ENCODE measurements at places on chromosomes 6 and 20.
A peak's percentile ranks its signal among the peaks of the same experiment; 100 is the strongest.

GRCh38 chr6:139568956-139569538, 194.6 kb upstream of the CITED2 start:
- DNase-seq = peak; percentile 94

DNA sequence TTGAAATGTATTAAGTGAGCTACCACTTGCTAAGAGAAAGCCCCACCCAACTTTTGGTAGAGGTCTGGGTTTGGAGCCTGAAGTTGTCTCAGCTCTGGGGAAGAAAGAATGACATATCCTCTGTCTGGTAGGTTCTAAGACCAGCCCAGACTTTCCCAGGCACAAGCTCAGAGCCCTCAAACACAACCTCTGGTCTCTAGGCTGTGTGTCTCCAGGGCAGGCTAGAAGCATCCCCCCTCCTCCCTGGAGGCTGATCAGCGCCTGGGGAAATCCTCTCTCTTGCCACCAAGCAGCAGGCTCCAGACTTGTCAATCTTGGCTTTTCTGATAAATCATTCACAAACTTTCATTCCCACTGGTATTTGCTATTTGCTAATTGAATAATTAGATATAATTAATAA, 226.5 kb upstream of the CST7 start:
- DNase-seq = no peak

DNA sequence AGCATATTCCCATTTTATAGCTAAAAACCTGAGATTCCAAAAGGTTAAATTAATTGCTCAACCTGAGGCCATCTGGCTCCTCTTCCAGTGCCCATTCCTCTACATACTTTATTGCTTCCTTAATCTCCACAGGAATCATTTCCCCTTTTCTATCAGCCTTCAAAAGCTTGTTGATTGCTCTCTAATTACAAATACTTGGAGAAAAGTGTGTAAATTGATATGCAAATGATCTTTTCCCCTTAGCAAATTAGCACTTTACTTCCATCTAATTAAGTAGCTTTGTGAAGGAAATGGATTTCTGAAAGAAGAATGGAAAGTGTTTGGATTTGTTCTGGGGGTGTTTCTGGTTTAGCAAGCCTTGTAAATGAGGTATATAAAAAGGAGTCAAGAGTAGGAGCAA, 323.3 kb downstream of the GRIK2 start:
- no peak for DNase-seq

DNA sequence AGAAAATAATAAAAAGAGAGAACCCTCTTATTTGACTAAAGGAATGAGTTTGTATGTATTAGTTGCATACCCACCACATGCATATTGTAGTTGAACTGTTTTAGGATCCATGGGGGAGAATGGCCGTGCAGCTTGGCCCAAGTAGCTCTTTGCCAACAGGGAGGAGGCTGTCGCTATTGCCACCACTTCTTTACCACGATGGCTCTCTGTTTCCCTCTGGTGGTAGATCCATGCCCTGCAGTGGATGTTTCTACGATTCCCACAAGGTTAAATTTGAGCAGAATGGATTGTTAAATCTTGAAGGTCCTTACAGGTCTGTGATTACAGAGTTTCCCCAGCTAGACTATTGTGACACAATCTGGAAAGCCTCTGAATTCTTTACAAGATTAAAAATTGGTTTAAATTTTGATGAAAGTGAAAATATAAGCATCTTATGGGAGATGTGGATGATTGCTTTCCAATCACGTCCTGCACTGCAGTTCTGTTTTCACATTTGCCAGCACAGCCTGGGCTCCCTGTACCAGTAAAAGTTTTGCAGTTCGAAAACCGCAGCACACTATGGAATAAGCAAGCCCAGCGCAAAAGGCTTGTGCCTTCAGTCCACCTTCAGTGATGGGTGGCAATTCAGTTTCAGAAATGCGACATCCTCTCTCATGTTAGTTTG, 34.4 kb upstream of the FNDC1 start:
- peak; percentile 66 for DNase-seq

- DNase-seq = no peak
These were observed 64.9 kb upstream of the SULF2 start for GRCh38 chr20:47850146-47850545.

Measured in ELR (cell line).